ENCODE measurements at places on chromosomes 6 and 20.
A peak's percentile ranks its signal among the peaks of the same experiment; 100 is the strongest.

- DNase-seq, result no peak
Measured at GRCh38 chr20:32010101-32010500, at the start of gene CCM2L. Gene CCM2L, plus strand, starts transcription at chr20:32010438. Its CDS starts 17 bp downstream, at chr20:32010455.

DNA sequence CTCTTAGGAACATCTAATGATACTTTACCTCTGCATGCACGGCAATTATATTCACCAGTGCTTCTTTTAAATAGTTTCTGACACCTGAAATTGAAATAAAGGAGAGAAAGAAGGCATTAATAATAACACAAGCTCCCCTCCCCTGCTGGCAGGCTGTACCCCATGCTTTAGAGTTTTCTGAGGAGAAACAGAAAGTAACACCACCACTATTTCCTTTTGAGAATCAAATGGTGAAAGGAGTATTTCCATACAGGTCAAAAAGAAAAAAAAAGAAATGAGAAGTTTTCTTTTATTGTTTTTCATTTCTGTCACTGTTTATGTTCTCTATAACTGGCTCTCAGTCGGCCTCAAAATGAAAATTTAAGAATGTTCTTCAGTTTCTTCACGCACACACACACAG lies 108.1 kb downstream of the IRF4 start:
- no peak for DNase-seq

DNA sequence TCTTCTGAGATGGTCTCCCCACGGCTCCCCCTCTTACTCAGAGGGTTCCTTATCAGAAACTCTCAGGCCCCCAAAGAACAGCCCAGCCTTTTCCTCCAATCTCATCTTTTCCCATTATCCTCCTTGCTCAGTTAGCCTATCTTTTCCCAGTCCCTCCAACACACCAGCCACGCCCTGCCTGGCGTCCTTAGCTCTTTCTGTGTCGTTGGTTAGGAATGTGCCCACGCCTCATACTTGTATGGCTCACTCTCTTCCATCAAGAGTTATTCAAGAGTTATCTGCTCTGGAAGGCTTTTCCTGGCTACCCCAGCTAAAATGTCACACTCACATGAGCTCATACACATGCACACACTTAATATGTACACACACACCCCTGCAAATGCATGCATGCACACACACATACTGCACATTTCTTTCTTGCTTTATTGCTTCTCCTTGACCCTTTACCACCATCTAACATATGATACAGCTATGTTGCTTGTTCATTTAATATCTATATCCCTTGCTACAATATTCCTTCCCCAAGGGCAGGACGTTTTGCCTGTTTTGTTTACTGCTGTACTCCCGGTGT lies 37.6 kb downstream of the SLC2A10 start:
- DNase-seq, result no peak

DNA sequence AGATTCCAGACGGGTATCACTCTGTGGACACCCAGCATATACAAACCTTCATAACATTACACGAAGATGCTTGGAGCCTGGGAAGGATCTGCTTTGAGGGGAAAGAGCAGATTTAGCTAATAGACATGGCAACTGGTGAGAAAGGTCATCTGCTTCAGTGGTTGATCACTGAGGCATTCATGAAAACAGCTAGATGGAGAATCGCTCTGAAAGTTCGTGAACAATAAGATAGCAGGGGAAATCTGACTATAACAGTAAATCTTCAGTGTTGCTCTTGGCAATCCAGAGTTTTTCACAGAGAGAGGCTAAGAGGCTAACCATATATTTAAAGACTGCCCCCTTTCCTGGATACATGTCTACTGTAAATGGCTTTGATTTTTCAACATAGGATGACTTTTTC lies 245.3 kb downstream of the FARS2 start:
- DNase-seq, result no peak

- no peak for DNase-seq
Measured at GRCh38 chr20:13494019-13494418, 144.7 kb downstream of the TASP1 start.

DNA sequence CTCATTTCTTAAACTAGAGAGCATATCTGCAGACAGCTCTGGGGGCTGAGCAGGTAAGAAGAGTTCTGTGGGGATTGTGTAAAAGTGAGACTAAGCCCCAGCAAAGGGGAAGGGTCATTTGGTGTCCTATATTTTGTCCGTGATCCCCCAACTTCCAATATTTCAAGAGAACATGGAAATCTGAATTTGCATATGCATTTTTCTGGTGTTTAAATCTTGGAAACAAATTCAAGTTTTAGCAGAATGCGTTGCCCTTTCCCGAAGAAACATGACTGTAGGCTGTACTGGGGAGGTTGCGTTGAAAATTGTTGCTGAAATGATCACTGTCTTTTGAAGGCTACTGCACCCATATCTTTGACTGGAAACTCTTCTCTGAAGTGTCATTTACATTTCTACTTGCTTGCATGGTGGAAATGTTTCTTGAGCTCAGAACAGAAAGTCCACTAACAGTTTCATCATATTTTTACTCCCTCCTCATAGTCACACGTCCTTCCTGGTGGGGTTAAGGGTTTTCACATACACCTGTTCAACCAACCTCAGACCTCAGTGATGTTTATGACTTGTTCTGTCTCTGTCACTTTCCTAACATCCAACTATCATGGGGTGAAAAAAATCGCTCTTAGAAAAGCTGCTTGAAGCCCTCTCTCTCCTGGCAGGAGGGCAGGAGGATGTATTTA lies 140.3 kb downstream of the BCAS1 start:
- DNase-seq, result no peak

GRCh38 chr6:106253172-106253571 lies 72.4 kb downstream of the ATG5 start:
- DNase-seq, result no peak

DNA sequence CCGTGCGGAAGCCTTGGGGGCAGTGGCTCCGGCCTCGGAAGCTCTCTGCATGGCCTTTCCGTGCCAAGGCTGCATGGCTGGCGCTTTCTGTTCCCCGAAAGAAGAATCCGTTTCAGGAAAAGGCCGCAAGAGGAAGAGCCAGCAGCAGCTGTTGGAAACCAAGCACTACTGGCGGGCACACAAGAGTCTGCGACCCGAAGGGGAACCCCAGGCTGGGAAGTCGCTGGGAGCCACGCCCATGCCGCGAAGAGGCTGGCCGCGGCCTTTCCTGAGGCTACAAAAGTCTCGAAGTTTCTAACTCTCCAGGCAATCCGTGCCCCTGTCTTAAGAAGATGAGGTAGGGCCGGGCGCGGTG lies at the start of gene CGAS:
Gene CGAS, minus strand, starts transcription at position 191 of the 355 bp plus-strand sequence. Its CDS starts 116 bp downstream, at position 75.
- DNase-seq, result peak; percentile 94

Measured in mesenteric fat pad (tissue), 1 donor.